Stimulated activated CD8-positive, alpha-beta memory T cell treated with anti-CD3 and anti-CD28 coated beads, Interleukin-2, amount 100 ng/mL, for 1 hour (primary cell): ENCODE measurements at places on chromosomes 7 and 10.
A peak's percentile ranks its signal among the peaks of the same experiment; 100 is the strongest.

- no peak for DNase-seq
Observed at GRCh38 chr10:49283491-49283890, 15.5 kb upstream of the C10orf71 start.

GRCh38 chr10:19592276-19592675, 224.0 kb upstream of the PLXDC2 start:
- no peak for DNase-seq

DNA sequence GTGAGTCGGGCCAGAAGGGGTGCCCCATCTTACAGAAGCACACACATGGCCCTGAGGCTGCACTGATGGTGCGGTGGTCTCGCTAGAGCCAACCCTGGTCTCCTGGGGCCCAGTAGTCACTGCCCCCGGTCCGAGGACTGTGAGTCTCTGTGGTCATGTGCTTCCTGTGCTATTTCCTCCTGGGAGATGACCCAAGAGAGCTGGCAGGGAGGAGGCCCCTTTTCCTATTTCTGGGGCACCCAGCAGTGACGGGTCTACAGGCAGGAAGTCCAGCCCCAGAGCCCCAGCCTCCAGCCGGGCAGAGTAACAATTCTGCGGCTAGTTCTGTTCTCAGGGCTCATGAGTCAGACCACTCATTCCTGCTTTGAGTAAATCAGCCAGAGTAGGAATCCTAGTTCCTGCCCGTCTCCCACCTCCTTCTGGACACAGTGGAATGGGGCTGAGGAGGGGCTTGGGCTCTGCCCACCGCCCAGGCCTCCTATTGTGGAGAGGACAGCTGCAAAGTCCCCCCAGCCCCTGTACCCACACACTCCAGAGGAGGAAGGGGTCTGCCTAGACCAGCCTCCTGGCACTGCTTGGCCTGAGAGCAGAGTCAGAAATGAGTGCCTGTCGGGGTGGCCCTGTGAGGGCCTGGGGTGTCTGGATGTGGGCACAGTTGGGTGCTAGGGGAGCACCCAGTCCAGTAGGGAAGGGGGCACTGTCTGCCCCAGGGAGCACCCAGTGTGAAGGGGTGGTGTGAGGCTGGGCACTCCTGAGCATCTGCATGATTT, 80.5 kb upstream of the PPIF start:
- DNase-seq = no peak

DNA sequence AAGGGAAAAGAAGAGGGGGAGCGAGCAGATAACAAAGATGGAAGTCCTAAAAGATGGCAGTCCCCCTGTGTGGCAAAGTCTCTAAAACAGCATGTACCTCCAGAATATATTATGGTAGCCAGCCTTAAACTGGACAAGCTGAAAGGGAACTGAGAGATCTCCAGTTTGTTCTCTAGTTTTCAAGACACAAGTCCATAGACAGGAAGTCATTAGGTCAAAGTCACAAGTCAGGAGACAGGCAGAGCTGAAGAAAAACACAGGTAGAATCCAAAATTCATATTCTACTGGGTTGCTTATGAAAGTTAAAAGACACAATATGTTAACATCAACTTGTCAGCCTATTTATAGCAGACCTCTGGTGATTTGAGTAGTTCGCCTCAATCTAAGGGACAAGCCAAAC, 38.7 kb downstream of the FAM107B start:
- no peak for DNase-seq

DNA sequence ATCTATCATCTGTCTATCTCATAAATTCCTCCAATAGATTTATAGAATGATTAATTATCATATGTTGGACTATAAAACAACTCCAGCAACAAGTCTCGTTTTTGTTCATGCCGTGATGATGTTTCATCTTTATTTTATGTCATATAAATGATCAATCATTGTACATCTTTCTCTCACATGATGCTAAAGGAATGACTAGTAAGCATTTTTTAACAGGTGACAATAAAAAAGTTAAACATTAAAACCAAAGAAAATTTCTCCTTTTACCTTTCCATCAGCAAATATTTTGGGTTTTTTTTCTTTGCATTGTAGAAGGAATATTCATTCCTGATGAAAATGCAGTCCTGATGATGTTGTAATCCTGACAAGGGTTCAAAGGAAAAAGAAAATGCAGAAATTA, 41.4 kb downstream of the AKR1C3 start:
- DNase-seq = no peak

DNA sequence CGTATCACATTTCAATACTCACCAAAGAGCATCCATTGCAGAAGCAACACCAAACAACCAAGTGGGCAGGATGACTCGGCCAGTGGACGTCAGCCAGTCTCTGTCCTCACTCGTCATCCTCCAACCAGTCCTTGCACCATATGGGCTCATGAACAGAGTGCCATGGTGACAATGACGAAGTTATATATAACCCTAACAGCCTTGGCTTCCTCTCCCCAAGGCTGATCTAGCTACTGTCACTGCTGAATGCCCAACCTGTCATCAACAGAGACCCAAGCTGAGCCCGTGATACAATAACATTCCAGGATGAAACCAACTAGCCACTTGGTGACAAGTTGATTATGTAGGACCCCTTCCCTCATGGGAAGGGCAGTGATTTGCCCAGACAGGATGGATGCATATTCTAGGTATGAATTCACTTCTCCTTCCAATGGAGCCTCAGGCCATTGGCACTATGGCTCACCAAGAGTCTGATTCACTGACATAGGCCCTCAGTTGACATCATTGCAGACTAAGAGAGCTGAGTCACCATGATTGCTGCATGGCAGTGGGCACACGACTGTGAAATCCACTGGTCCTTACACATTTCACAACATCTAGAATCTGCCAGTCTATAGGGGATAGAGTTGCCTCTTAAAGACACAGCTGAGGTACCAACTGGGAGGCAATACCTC, 26.3 kb upstream of the PPIF start:
- no peak for DNase-seq

DNA sequence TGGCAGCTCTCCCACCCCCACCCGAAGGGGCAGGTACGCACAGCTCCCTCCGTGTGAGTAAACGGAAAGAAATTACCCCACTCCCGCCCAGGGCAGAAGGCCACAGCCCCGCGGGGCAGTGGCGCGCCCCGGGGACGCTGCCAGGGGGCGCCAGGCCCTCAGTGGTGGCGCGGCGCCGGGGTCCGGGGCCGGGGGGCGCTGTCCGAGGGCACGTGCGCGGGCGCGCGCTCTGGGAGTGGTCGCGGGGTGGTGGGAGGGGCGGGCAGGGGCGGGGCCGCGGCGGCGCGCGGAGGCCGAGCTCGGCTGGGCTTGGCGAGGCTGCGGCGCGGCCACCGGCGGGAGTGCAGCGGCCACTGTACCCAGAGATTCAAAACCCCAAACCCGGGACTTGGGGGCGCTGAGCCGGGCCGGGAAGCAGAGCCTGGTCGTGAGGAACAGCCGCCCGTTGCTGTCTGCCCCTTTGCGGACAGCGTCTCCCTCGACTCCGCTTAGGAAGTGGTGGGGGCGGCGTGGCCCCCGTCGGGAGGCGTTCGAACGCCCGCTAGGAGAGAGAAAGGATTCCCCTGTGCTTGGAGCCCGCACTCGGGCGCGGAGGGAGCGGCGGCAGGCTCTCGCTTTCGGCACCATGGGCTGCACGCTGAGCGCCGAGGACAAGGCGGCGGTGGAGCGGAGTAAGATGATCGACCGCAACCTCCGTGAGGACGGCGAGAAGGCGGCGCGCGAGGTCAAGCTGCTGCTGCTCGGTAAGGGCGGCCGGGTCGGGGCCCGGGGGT, at the start of gene GNAI1:
Gene GNAI1 (plus strand): TSS at position 296 of the 773 bp plus-strand sequence. CDS start 330 bp downstream, at position 626.
- DNase-seq = peak; percentile 0

GRCh38 chr10:102134416-102134815, 1.6 kb downstream of the PPRC1 start:
- DNase-seq = no peak

- DNase-seq = no peak
Observed at GRCh38 chr7:142716596-142716995, 32.7 kb upstream of the PRSS1 start.
